ENCODE measurements at places on chromosomes 3 and 15.
A peak's percentile ranks its signal among the peaks of the same experiment; 100 is the strongest.

DNA sequence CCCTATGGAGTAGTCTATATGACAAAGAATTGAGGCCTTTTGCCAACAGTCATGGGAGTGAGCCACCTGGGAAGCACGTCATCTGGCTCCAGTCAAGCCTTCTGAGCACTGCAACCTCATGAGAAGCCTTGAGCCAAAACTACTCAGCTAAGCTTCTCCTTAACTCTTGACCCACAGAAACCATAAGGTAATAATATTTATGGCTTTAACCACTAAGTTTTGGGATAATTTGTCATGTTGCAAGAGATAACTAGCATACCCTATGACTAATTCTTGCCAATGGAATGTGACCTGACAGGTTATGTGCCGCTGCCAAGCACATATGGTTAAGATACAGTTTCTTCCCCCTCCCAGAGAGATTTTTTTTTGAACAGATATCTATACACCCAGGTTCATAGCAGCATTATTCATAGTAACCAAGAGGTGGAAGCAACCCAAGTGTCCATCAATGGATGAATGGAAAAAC, 11.8 kb upstream of the SLC6A11 start:
- DNase-seq, result no peak

- no peak for DNase-seq
Observed at GRCh38 chr3:177420651-177421480, 223.6 kb upstream of the TBL1XR1 start.

GRCh38 chr3:177418787-177419186, 221.5 kb upstream of the TBL1XR1 start:
- DNase-seq, result no peak

GRCh38 chr3:195897081-195897852, 11.1 kb downstream of the TNK2 start:
- DNase-seq, result no peak

GRCh38 chr3:51974963-51975851, at the start of gene ABHD14A:
TSS of gene ABHD14A (plus strand) at chr3:51975064. CDS start at chr3:51975136, 72 bp downstream.
- DNase-seq, result peak; percentile 42

- DNase-seq, result no peak
Observed at GRCh38 chr3:156620901-156621300, 53.5 kb upstream of the TIPARP start.

DNA sequence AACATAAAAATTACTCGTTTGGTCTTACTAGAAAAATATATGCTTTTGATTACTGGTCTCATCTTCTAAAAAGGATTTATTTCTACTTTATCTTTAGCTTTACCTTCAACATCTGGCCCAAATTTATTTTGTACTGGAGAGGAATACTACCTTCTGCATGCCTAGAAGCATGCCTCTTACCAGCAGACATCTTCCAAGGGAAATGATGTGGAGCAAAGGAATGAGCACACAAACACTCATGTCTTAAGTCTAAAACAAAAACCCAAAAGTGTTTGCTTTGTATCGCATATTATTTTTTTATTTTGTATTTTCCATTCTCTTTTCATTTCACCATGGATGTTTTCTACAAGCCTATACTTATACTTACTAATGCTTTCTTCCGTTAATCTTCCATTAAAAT, 304.6 kb upstream of the KCNMB2 start:
- no peak for DNase-seq

DNA sequence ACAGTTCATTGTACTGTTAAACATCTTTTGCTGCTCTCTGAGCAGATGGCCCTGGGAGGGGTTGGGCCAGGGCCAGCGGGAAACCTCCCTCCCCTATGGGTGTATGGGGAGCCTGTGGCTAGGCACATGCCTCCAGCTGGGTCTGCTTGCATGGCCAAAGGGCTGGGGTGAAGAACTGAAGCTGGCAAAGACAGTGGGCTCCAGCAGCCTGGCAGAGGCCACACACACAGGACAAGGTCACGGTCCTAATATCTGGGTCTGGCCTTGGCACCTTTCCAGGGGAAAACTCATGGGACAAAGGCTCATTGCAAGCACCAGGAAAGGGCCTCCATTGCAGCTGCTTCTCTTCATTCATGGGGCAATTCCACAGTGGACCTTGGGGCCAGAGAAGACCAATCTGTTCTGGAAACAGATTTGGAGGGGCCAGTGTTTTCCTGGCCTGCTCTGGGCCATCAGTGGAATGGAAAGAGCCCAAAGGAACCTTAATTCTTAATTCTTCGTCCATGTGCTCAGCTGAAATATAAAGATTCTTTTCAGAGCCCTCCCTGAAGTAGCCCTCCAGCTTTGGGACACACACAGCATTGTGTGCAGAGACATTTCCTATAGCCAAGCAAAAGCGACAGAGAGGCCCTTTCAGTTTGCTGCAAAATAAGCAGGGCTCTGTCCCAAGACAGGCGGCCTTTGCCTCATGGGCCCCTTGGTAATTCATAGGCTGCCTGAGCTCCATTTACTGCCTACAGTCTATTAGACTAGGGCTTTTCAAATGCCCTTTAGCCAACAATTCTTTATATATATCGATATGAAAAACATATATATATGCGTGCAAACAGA, 11.3 kb upstream of the LIMD1 start:
- no peak for DNase-seq

GRCh38 chr3:122979211-122979610, 48.4 kb downstream of the SEMA5B start:
- no peak for DNase-seq

DNA sequence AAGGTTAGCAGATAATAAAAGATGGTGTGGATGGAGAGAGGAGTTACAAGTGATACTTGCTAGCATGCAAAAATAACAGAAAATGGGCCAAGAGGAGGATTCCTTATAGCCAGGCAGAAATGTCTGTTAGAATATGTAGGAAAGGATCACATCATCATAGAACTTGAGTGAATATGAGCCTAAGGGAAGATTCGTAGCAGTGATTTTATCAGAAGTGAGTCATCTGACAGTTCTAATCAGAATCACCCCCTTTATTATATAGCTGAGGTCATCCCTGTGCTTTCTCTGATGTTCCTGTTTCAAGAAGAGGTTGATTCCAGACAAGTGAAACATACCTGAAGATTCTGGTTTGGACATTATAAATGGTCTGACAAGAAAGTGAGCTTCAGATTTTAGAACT, 22.9 kb downstream of the EXOG start:
- DNase-seq, result no peak

GRCh38 chr15:80475572-80475971, 71.4 kb downstream of the ARNT2 start:
- no peak for DNase-seq

- no peak for DNase-seq
Observed at GRCh38 chr3:197951392-197951990, 1.5 kb downstream of the RPL35A start.

DNA sequence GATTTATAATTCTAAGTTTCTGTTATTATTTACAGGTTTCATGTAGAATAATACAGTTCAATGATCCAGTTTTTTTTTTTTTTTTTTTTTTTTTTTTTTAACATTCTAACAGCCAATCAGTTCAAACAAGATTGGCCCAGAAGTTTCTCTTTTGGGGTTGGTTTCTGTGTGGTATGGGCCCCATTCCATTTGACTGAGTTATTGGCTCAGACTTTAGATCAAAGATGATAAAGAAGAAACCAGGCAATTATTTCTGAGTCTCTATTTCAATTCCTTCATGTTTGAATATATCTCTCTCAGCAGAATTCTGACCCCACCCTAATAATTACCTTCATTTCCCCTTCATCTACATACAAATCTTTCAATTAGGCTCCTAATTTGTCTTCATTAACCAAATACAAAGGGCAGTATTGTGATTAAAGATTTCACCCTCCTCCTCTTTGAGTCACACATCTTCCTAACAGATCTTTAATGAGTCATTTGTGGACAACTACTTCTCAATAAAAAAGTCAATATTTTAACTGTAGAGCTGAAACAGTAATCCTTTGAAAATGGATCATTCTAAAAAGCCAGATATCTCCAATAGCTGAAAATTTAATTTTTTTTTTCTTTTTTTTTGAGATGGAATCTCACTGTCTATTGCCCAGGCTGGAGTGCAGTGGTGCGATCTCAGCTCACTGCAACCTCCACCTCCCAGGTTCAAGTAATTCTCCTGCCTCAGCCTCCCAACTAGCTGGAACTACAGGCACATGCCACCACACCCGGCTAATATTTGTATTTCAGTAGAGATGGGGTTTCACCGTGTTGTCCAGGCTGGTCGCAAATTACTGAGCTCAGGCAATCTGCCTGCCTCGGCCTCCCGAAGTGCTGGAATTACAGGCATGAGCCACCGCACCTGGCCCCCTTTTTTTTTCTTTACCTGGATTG, 878.8 kb downstream of the NAALADL2 start:
- no peak for DNase-seq

DNA sequence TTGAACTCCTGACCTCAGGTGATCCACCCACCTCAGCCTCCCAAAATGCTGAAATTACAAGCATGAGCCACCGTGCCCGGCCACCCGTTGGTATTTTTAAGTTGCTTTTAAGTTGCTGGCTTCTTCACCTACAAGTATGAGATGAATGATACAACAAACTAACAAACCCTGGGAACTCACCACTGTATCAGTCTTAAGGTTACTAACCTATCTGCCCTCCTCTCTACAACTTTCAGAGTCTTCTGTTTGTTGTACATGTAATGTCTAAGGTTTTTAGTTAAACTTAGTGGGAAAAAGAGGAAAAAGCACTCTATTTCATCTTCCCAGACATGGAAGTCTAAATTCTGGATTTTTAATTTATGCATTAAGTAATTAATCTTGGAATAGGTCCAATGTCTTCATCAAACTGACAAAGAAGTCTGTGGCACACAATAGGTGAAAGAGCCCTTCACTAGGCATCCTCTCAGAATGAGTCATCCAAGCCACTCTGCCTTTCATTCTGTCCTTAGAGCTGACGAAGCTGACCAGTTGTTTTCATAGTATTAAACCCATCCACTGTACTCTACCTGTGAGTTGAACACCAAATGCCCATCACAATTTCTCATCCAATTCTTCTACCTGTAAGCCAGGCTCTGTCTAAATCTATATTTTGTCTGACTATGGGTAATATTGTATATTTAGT, 936.1 kb downstream of the TUSC7 start:
- no peak for DNase-seq

- DNase-seq, result no peak
Observed at GRCh38 chr3:189269365-189269764, 97.6 kb downstream of the TPRG1 start.

GRCh38 chr15:100032358-100033085, 299.3 kb upstream of the LYSMD4 start:
- DNase-seq, result no peak

GRCh38 chr3:12947504-12948369, 106.4 kb upstream of the RPL32 start:
- DNase-seq, result no peak

GRCh38 chr3:9861201-9861600, 17.4 kb upstream of the RPUSD3 start:
- no peak for DNase-seq

DNA sequence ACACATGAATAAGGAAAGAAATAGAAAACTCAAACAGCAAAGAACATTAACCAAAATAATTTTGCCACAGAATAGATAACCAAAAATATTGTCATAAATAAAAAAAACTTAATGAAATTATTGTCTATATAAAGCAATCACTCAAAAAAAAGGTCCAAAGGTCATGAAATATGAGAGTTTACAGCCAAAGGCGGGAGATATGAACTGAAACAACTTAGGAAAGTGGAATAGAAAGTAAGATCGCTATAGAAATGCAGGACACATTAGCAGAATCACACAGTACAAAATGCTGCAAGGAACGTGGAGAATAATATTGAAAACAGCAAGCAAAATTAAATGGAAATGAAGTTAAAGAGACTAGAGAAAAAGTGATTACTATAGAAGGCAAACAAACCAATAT, 375.0 kb upstream of the ARHGEF26 start:
- DNase-seq, result no peak

- no peak for DNase-seq
Observed at GRCh38 chr15:79919090-79919748, 22.4 kb upstream of the MTHFS start.

GRCh38 chr3:65848024-65848423, 190.7 kb downstream of the MAGI1 start:
- DNase-seq, result no peak

DNA sequence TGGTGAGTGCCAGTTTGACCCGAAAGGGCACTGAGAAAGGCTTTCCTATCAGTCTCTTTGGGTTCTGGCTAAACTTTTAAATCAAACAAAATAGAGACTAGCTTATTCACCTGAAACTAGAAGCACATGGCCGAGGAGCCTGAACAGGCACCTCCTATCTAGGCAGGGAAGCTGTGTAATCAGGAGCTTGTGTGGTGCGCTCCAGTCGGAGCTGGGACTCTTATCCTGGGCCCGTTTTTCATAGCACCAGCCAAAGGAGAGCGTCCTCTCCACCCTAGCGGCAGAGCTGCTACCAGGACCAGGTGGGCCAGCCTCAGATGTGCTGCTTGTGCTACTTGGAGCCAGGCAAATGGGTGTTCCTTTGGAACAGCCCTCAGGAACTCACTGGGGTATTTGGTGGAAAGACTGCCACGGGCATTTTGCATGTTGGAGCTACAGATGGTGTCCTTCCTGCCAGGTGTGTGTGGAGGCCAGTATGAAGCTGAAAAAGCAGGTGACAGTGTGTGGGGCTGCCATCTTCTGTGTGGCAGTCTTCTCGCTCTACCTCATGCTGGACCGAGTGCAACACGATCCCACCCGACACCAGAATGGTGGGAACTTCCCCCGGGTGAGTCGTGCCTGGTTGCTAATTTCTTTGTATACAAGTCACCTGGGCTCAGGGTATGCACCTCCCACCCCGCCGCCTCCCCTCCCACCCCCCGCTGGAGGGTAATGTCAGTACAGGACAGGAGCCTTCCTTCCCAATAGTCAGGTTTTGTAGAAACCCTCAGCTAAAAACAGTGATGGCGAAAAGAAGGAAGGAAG, 833 bp downstream of the MAN2A2 start:
- DNase-seq, result no peak

DNA sequence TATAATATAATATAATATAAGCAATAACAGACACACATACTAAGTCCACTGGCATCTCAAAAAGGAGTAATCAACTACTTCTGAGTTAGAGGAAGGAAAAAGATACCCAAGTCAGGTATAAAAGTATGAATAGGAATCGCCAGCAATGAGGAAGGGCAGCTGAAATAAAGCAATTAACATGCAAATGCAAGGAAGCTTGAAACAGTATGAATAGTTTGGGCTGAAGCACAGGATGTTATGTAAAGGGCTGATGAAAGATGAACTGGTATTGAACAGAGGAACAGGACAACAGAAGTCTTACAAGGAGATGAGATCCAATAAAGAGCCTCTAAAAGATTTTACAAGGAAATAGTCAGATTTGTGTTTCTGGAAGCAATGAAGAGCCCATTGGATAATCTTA, 7.1 kb downstream of the COPS2 start:
- DNase-seq, result no peak

GRCh38 chr3:136932978-136933772, 24.6 kb upstream of the IL20RB start:
- DNase-seq, result no peak

- DNase-seq, result no peak
Observed at GRCh38 chr3:162365066-162365719, 868.6 kb downstream of the OTOL1 start.

Measured in stimulated activated CD4-positive, alpha-beta T cell treated with anti-CD3 and anti-CD28 coated beads, Interleukin-1b, Interleukin-23, amount 100 ng/mL, for 1 hour (primary cell).